ENCODE measurements at places on chromosomes 2 and 18.

DNA sequence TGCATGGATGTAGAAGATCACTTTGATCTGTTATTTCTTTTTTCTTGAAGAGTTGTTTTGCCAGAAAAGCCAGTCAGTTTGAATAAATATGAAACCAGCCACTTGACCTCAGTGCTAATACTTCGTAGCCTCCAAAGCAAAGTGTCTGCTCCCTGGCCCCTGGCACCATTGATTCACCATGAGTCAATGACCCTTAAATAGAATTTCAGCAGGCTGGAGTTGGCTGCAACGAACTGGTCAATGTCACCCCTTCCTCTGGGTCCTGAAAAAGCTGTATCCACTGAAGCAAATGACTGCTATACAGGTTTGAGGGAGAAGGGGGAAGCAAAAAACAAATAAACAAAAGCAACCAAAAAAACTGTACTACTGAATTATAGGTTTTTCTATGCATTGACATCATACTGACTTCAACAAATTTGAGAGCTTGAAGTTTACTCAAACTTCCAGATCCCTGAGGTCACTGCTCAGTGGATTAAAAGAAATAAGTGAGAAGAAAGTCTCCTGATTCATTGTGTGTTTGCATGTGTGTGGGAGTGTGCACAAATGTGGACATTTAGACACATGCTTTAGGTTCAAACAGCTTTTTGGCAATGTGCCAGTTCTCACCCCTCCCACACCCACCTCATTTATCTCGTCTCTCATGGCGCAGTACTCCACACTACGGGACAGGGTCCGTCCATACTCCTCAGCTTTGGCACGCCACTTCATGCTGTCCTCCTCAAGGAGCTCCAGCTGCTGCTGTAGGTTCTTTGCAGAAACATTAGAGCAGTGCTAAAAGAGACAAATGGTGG lies 58.1 kb upstream of the TTN start:
- DNase-seq, result no peak

DNA sequence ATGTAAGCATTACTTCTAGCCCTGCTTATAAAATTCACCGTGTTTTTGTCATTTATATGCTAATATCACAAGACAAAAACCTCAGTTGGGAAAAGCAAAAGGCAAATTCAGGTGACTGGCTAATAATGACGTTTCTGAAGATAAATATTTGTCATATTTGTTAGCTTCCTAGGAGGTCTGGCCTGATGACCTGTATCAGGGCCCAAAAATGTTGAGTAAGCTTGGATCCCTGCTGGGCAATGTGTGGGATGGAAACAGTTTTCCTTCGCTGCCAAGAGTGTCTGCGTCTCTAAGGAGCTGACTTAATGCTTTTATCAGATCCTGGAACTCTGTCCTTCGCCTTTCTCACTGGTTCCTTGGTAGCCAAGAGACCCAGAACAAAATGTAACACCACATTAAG lies 230.1 kb upstream of the PXDN start:
- no peak for DNase-seq

DNA sequence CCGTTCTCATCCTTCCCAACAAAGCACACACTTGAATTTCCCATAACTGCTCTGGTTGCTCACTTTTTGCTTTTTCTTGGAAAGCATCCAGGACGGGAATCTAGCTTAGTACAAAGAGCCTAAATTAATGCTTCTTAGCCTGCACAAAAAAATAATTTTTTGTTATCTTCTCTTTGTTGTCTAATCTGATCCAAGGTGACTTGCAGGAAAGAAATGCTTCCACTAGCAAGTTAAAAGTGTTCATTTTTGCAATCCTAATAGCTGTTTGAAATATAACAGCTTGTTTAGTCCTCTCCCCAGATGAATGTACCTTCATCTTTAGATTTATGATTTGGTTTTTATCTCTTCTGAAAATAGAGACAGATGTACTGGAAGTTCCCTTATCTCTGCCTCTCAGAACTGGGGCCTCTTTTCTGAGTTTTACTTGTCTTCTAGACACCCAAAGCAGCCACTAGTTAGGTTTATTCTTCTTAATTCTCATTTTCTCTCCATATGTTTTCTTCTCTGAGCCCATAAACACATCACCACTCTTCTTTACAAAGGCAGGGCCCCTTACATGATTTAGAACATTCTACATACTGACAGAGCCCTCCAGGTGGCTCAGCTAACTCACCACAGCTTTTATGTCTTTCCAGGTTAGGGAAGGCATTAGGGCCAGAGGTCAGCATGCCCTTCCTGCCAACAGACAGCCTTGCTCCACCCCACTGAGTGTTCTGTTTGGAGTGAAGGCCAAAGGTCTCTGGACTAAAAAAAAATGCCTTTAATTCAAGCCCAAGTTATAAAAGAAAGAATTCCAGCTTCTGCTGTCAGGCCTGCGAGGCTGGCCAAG lies 74.7 kb upstream of the MAP4K3 start:
- no peak for DNase-seq

- no peak for DNase-seq
Measured at GRCh38 chr2:26412091-26412673, 10.5 kb downstream of the DRC1 start.

DNA sequence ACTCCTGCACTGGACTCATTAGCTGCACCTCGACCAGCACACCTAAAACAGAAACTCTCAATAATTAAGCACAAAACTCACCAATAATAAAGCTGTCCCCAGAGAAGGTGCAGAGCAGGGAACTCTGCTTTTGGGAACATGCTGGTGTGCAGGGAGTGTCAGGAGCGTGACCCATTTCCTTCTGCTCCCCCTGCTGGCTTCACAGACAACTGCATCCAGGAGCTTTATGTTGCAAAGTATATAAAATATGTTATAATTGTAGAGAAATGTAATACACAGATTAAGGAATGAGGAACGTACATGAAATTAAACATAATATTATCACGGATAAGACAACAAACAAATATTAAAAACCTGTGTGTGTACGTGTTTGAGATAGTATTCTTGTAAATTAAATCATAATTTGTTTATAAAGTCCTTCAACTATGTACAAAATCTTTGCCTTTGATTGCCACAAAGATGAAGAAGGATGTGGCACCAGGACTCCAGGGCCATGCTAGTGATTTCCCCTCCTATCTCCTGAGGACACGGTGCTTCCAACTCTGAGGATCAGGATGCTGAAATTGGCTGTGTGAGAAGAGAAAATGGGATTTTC lies 68.6 kb upstream of the MAL start:
- DNase-seq, result peak; percentile 6

DNA sequence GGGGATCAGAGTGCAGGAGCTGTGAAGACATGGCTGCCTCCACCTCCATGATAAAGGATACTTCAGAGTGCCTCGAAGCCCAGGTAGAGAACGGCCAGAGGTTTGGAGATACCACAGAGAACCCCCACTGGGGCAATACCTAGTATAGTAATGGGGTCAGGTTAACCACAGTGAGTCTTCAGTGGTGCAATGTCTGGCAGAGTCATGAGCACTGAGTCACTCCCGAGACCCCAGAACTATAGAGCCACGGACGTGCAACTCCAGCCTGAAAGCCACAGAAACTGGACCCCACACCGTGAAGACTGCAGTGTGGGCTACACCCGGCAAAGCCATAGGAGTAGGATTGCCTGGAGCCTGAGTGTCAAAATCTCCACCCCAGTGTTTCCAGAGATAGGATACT lies 746.6 kb downstream of the CBLN2 start:
- DNase-seq, result no peak

GRCh38 chr18:45399643-45400042 lies 215.6 kb upstream of the SLC14A2 start:
- no peak for DNase-seq

- no peak for DNase-seq
Measured at GRCh38 chr18:79484661-79485621, 89.2 kb downstream of the NFATC1 start.

DNA sequence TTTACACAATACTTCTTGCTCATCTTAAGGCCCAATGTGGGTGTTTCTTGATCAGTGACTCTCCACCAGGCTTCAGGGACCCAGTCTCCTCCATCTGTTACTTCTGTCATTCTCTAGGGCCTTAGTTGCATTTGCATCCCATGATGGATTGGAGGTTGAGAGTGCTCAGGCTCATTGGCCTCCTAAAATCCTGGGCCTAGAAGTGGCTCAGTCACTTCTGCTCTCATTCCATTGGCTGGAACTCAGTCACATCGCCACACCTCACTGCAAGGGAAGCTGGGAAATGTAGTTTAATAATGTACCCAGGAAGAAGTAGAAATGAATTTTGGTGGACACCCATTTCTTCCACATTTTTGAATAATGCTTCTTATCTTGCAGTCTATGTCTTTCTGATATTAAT lies 223.5 kb downstream of the HRH4 start:
- DNase-seq, result no peak

DNA sequence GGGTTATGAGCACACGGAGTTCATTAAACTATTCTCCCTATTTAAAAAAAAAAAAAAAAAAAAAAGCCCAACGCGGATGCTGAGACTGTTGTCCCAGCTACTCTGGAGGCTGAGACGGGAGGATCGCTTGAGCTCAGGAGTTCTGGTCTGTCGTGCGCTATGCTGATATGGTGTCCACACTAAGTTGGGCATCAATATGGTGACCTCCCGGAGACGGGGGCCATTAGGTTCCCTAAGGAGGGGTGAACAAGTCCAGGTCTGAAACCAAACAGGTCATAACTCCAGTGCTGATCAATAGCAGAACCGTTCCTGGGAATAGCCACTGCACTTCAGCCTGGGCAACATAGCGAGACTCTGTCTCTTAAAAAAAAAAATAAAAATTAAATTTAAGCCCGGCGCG lies 12.9 kb upstream of the ANKRD53 start:
- DNase-seq, result no peak

GRCh38 chr2:85733121-85733960 lies 20.4 kb upstream of the ATOH8 start:
- no peak for DNase-seq

GRCh38 chr2:111222204-111222866 lies 101.6 kb downstream of the BCL2L11 start:
- DNase-seq, result no peak

DNA sequence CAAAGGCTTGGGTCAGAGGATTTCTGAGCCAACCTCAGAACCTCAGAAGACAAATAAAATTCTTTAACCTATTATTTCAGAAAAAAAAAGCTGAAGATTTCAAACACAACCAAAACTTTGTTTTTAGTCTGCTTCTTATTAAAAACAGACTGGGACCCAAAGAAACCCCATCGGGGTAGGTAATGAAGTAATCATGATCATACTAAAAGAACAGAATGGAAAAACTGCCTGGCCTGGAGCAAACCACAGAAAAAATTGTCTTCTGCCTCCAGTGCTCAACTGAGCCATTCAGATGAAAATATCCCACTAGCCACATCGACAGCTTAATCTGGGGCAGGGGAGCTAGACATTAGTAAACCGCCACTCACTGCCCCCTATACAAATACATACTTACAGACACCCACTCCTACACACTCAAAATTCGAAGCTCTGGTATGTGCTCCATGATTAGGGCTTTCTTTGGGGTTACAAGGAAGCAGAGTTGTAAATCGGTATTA lies 76.5 kb downstream of the SDC1 start:
- no peak for DNase-seq

- no peak for DNase-seq
Measured at GRCh38 chr2:195411219-195411687, 245.8 kb upstream of the SLC39A10 start.

DNA sequence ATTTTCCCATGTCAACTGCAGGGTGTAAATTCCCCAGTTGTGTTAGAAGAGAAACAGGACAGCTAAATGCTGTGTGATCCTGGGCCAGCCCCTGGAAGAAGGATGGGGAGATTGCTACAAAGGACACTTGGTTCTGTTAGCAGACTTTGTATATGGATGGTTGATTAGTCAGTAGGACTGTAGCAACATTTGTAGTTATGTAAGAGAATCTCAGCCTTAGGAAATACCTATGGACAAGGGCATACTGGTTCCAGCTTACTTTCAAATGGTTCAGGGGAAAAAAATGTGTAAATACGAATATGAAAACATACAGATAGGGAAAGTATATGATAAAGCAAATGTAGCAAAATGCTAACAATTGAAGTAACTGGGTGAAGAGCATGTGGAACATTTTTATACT lies 47.6 kb downstream of the GNAL start:
- no peak for DNase-seq

GRCh38 chr2:44801289-44801840 lies 140.1 kb upstream of the SIX3 start:
- DNase-seq, result no peak

DNA sequence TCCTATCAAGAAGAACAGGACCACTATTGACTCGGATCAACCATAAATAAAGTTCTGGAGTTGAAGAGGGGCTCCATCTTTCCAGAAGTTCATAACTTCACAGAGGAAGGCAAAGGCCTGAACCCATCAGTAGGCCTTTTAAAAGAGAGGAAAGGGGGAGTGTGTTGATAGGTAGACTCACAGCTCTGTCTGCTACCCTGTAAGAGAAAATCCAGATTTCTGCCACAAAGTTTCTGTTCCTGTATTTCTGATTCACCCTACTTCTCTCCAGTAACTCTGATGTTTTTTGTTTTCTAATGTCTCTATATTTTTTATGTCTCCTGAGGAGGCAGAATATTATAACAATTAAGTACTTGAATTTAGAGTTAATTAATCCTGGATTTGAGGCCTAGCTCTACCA lies 564.0 kb downstream of the TNS1 start:
- DNase-seq, result no peak

- DNase-seq, result no peak
Measured at GRCh38 chr18:52242711-52243110, 97.3 kb upstream of the DCC start.

DNA sequence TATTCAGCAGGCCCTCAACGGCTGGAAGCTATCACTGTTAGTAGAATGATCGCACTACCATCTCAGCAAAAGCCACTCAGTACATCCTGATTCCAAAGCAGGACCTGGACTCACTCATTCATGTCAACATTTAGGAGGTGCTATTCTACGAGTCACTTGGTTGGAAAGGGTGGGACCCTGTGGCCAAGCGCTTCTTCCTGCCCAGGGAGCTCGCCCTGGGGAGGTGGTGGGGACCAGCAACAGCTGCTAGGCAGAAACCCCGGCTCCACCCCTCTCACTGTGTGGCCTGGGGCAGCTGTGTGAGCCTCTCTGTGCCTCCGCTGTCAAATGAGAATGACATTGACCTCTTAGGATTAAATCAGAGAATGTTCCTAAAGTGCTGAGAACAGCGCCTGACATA lies 231.4 kb downstream of the EIPR1 start:
- DNase-seq, result no peak

DNA sequence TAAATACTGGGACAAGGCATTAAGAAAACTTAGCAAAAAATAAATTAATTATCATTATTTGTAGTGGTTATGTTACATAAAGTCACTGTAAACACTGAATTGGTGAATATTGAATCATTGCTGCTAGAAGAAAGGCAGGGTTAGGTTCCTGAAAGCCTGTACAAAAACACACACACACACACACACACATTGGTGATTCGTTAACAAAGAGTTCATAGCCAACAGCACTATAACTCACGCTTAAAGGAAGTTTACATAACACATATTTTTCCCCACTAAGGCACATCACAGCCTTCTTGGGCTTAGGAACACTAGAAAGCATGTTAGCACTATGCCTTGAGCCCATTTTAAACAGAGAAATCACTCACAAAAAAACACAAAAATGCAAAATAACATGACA lies 690.0 kb upstream of the PIK3C3 start:
- DNase-seq, result no peak

- DNase-seq, result no peak
Measured at GRCh38 chr2:48852938-48853337, 97.4 kb upstream of the LHCGR start.

All from naive B cell (primary cell).